ENCODE measurements at places on chromosomes 7 and 10.

DNA sequence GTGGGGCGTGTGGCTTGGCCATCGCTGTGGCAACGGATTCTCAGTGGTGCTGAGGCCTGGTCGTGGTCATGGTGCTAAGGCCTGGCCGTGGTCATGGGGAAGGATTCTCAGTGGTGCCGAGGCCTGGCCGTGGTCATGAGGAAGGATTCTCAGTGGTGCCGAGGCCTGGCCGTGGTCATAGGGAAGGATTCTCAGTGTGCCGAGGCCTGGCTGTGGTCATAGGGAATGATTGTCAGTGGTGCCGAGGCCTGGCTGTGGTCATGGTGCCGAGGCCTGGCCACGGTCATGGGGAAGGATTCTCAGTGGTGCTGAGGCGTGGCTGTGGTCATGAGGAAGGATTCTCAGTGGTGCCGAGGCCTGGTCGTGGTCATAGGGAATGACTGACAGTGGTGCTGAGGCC, 327.9 kb downstream of the ADARB2 start:
- DNase-seq: no peak

GRCh38 chr10:5862360-5862961, 27.2 kb downstream of the ANKRD16 start:
- DNase-seq: no peak

DNA sequence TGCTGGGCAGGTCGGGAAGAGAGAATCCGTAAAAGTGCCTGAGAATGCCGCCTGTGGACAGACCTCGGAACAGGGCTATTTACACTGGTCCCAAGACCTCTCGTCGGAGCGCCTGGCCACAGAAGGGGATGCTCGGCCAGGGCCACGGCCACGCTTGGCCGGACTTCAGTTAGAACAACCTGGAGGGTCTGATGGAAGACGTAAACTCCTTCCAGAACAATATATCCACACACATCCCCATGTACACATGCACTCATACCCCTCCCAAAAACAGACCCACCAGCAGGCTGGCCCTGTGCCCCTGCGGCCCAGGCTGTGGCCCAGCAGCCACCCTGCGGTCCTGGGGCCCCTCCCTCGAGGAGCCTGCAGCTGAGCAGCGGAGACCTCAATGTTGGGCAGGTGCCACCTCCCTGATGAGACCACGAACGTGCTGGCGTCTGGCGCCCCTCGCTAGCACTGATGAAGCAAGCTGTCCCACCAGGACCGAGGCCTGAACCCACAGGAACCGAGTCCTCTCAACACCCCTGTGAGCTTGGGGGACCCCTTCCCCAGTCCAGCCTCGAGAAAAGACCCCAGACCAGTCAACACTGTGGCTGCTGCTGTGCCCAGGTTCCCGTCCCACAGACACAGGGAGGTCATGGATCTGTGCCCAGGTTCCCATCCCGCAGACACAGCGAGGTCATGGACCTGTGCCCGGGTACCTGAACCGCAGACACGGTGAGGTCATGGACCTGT, 8.9 kb downstream of the CFAP46 start:
- no peak for DNase-seq

DNA sequence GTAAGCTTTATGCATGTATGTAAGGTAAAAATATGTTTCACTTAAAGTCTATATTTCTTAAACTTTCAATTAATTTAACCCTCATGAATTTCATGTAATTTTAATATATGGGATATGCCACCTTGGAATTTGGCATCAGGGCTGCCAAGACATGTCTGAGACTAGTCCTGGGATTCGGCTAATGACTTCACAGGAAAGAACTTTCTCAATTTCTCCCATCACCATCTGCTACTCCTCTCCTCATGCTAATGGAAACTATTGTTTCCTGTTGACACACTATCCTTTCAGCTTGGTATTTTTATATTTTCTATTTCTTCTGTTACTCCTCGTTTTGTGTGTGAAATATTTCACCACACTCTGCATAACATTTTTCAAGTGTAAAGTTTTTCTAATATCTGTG, 205.9 kb downstream of the ARL4A start:
- no peak for DNase-seq

DNA sequence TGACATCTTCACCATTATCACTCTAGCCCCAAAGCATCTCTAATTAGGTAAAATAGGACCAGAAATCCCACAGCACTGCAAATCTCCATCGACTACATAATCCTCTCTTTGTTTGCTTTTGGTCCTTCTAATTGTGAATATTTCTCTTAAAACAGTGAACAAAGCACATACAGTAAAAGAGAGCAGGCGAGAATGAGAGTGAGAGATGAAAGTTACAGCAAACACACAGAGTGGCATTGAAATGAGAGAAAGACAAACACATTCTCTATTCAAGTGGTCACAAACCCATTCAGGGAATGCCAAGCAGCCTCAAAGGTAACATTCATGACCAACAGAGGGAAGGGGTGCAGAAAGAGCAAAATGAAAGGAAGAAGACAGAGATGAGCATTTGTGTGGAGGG, 109.8 kb upstream of the PTN start:
- no peak for DNase-seq

GRCh38 chr10:117543225-117544003, 868 bp downstream of the EMX2 start:
- DNase-seq: no peak

DNA sequence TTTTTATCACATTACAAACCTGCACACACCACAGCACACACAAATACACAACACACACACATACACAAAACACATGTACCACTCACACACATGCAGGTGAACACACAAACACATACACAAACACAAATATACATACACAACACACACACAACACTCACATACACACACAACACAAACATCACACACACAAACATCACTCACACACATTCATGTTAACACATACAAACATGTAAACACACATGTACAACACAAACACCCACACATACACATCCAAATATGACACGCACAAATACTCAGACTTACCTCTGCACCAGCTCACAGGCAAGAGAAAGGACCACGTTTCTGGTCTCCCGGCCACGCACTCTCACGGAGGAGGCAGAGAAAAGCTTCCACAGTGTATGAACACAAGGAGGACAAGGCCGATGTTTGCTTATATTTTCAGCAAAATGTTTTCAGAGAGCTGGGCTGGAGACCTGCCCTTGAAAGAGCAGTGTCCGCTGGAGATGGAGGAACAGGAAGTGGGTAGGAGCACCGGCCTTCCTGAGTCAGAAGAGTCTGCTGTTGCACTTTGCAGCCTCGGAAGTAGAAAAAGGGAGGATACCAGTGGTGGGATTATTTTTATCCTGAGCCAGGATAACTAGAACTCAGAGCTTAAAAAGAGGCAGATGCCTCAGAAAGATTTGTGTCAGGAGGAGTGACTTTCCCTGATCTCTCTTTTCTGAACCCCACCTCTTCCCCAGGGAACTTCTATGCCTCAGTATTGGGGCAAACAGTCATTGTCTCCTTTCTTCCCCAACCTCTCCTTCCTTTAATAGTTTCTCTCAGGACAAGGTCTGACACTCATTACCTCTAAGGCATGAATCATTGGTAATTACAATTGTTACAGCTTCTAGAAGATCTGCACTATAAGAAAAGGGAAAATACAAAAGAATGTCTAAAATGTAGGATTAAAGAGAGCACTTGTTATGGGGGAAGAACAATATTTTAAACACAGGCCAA, at the start of gene GIMAP6:
Gene GIMAP6, minus strand, starts transcription at position 520 of the 999 bp plus-strand sequence. CDS start 2,243 bp downstream, outside the sequence.
- DNase-seq: no peak

GRCh38 chr10:5288359-5288758, 76.4 kb upstream of the UCN3 start:
- DNase-seq: no peak

- DNase-seq: no peak
Observed at GRCh38 chr7:15174485-15174884, 271.9 kb upstream of the DGKB start.

DNA sequence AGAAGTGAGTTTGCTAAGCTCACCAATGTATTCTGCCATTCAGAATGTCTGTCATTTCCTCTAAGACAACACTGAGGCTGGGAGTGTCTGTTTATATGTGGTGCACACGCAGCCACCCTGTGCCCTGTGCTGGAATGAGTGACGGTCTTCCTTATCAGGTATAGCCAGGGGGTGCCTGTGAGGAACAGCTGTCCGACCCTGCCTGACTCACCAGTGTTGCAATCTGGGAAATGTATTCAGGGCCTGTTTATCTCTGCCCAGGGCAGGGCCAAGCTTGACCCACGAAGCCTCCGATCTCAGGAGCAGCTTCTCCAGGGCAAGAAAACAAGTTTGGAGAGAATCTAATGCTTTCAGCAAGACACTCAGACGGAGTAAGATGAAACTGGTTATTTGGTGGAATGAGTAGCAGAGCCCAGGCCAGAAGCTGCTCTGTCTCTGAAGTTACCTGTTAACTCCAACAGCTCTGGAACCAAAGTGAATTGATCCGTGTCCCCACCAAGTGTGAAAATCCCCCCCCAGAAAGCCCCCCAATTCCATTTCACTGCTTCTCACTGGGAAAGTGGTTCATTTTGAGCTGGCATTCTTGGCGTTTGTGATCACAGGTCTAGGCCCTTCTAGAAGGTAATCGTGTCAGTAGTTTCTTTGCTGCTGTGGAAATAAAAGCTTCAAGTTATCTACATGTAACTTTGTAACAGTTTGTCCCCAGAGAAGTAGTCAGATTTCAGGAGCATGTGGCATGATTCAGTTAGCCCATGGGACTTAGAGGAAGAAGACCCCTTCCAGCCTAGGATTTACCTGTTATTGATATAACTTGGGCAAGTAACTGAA, 6.1 kb upstream of the UBE2H start:
- DNase-seq: peak; percentile 92

GRCh38 chr10:109957092-109957797, 33.9 kb upstream of the XPNPEP1 start:
- no peak for DNase-seq

GRCh38 chr10:88952647-88953111, at the start of gene ACTA2:
TSS of gene ACTA2 (minus strand) at chr10:88952773. CDS start at chr10:88948930, 3,843 bp downstream.
- peak; percentile 46 for DNase-seq

DNA sequence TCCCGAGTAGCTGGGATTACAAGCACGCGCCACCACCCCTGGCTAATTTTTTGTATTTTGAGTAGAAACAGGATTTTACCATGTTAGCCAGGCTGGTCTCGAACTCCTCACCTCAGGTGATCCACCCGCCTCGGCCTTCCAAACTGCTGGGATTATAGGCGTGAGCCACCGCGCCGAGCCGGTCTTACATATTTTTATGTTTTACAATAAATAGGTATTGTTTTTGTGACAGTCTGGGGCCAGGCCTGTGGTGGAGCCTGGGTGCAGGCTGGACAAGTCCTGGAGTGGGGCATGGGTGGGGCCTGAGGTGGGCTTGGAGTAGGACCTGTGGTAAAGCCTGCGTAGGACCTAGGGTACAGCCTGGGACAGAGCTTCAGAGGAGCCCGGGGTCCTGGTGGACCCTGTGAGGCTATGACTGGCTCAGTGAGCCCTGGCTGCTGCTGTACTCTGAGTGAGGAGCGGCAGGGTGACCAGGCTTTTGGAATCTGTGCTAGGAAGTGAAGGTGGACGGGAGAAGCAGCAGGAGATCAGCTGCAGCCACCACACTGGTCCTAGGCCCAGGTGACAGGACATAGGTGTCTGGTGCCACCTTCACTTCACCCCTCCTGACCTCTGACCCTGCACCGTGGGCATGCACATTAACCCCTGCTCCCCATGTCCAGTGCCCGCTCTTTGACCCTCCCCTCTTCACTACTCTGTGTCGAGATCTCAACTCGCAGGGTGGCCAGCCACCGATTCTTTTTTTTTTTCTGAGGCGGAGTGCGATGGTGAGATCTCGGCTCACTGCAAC, 9.6 kb upstream of the ZMIZ2 start:
- no peak for DNase-seq

DNA sequence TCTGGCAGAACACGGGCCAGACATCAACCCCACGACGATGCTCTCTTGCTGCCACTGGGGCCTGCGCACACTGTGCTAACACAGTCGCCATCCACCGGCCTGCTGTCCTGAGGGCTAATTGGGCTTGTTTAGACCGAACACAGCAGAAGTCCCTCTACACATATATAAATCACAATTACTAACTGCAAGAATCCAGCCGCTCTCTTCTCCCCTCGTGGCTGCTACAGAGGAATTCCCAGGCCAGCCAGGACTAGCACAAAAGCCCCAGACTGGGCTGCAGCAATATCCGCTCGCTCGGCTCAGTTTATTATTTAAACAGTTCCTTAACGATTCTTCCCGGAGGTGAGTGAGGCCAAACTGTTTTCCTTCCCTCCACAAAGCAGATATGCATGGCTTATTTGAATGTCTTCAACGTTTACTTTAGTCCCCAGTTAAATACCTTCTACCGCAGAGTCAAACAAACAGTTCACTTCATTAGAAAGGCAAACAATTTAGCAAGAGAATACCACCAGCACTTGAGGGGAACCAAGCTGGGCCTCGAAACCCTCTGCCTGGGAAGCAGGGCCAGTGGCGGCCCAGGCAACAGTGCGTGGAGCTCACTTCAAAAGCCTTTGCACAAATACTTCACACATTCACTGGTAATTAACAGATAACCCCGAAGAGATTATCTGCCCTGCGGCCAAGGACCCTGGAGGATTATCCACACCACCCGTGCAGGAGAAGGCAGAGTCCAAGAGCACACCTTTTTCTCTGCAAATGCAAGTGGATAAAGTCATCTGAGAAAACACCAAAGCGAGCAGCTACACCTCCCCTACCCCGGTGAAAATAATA, 145.3 kb downstream of the GLI3 start:
- DNase-seq: no peak

GRCh38 chr10:14670551-14671240, 104.0 kb downstream of the FAM107B start:
- DNase-seq: no peak

- no peak for DNase-seq
Observed at GRCh38 chr10:86364491-86365345, 1.9 kb downstream of the GRID1 start.

DNA sequence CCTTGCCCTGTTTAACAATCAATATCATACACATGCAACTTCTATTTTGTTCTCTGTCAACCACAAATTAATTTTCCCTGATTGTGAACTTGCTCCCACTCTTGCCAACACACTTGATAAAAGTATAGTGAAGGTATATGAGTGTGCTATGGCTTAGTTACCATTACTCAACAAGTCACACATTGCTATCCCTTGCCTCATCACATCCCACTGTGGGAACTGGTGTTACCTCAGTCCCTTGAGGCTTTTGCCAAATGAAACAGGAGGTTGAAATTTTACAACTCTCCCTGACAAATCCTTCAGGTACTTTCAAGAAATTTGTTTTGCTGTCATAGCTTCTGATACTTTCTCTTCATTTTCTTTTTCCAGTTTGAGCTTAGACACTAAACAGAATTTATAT, 472.5 kb upstream of the SEMA3D start:
- no peak for DNase-seq
